Spleen (tissue), 13 donors: ENCODE measurements at places on chromosomes 16 and 17.

- DNase-seq: no peak
Measured at GRCh38 chr17:61284174-61284573, 115.5 kb upstream of the TBX2 start.

DNA sequence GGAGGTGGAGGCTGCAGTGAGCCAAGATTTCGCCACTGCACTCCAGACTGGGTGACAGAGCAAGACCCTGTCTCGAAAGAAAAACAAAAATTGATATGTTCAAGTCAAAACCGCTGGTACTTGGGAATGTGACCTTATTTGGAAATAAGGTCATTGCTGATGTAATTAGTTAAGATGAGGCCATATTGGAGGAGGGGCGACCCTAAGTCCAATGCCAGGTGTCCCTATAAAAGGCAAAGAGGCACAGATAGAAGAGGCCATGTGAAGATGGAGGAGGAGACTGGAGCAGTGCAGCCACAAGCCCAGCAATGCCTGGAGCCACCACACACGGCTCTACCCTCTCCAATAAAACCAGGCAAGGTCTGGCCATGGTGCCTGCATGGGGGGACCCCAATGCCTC lies 50.8 kb upstream of the JPH3 start:
- no peak for DNase-seq

- no peak for DNase-seq
Measured at GRCh38 chr16:87645802-87646201, 43.5 kb downstream of the JPH3 start.

DNA sequence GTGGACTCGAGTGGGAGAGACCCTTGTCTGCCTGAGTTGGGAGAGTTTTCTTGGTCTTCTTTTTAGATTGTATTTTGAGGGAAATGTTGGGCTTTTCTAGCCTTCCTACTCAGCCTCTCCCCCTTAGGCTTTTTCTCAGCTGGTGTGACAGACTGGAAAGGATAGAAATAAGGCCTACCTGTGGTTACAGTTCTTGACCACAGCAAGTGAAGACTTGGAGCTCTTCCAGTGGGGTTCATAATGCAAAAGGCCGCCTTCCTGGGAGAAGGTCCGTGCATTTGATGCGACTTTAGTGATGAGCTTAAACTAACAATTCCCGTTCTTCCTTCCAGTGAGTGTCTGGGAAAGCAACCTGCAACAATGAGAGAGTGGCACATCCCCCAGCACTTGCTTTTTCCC lies 56.8 kb downstream of the B9D1 start:
- no peak for DNase-seq
